ENCODE measurements at places on chromosomes 7 and 10.

DNA sequence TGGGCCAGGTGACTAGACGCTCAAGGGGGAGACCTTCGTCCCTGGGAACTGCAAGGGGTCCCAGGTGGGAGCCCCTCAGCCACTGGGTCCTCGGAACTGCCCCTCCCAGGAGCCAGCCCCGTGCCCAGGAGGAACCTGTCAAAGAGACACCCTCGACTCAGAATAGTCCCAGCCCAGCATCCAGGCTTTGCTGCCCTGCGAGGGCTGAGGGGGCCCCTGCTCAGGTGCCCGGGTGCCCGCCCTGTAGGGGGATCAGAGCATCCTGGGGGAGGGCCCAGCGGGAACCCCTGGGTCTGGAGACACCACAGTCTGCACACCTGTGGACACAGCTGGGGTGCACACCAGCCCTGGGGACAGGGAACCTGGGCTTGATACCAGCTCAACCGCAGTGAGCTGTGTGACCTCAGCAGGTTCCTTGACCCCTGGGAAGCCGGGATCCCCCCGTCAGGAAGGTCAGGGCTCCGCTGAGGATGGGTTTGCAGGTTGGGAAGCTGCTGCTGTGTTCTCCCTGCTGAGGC is 407 bp downstream of the ELN start:
- DNase-seq = no peak

GRCh38 chr7:98049034-98049433 is 57.6 kb upstream of the LMTK2 start:
- DNase-seq = peak; percentile 83

DNA sequence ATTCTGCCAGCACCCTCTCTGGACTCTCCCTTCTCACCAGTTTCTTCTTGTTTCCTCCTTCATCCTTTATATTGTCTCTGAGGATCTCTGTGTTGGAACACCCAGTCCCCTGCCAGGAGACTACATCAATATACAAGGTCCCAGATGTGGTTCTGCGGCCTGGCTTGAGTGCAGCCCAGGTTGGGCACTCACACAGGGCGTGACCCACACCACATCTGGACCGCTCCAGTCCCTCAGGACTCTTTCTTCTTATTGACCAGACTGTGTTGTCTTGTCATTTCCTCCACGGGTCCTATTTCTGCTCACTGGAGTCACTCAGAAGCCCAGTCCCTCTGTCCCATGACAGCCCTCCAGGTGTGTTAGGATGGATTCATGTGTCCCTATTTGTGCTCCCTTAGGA is 26.0 kb downstream of the NKX2-3 start:
- DNase-seq = no peak

GRCh38 chr10:88389456-88389855 is 193.7 kb downstream of the RNLS start:
- DNase-seq = no peak

GRCh38 chr10:74227697-74228424 is 76.8 kb downstream of the ADK start:
- DNase-seq = no peak

GRCh38 chr10:60728056-60728455 is 50.2 kb upstream of the CDK1 start:
- DNase-seq = no peak

DNA sequence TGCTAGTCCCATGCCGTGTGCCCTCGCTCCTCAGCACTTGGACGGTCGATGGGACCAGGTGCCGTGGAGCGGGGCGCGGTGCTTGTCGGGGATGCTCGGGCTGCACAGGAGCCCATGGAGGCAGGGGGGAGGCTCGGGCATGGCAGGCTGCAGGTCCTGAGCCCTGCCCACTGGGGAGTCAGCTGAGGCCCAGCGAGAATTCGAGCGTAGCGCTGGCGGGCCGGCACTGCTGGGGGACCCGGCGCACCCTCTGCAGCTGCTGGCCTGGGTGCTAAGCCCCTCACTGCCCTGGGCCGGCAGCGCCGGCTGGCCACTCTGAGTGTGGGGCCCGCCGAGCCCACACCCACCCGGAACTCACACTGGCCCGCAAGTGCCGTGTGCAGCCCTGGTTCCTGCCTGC is 44.7 kb downstream of the ST7 start:
- DNase-seq = no peak

DNA sequence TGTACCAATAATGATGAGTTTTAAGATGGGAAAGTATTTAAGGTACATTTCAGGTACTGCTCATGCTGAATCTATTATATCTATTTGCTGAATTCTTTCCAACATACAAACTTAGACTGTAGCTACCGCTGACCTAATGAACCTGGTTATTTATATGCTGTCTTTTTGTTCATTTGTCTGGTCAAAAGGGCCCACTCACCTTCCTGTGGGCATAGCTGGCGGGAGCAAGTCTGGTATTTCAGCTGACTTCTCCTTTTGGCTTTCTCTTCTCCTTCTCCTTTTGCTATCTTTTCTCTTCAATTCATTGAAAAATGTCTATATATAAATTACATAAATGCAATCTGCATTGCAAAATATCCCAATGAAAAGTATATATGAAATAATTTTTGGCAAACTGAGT is 9.5 kb downstream of the PLXDC2 start:
- DNase-seq = no peak

DNA sequence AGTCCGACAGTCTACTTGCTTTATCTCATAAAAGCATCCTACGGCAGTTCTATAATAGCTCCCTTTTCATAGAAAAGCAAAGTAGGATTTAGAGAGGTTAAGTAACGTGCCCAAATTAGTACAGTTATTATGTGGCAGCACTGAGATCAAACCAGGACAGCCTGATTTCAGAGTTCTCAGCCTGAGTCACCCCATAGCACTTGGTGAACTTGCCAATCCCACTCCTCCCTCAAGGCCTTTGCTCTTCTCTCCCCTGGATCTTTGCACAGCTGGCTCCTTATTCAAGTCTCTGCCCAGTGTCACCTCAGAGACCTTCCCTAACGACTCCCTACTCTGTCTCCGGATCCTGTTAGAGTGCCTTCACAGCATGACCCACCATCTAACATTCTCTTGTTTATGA is 438.0 kb upstream of the NFE2L3 start:
- DNase-seq = no peak

GRCh38 chr10:118753331-118754228 is 1.2 kb downstream of the CACUL1 start:
- no peak for DNase-seq

DNA sequence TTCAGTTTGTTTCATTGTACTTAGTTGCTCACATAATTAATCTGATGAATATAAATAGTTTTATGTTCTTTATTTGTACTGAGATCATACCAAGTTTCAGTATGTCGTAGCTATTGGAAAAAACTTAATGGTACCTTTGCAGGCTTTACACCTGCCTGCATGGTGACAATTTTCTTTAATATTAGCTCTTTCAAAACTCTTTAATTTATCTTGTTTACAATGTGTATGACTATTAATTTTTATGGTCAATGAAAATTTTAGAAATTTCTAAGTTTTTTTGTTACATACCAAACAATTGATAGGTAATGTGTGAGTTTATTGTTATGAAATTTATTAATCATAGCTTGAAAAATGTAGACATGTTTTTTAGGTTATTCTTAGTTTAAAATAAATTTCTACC is 4.0 kb downstream of the DYNC2I1 start:
- no peak for DNase-seq

- DNase-seq = no peak
These were observed 91.1 kb downstream of the VOPP1 start for GRCh38 chr7:55481155-55481554.

- no peak for DNase-seq
These were observed 67.3 kb downstream of the PTN start for GRCh38 chr7:137276189-137276588.

DNA sequence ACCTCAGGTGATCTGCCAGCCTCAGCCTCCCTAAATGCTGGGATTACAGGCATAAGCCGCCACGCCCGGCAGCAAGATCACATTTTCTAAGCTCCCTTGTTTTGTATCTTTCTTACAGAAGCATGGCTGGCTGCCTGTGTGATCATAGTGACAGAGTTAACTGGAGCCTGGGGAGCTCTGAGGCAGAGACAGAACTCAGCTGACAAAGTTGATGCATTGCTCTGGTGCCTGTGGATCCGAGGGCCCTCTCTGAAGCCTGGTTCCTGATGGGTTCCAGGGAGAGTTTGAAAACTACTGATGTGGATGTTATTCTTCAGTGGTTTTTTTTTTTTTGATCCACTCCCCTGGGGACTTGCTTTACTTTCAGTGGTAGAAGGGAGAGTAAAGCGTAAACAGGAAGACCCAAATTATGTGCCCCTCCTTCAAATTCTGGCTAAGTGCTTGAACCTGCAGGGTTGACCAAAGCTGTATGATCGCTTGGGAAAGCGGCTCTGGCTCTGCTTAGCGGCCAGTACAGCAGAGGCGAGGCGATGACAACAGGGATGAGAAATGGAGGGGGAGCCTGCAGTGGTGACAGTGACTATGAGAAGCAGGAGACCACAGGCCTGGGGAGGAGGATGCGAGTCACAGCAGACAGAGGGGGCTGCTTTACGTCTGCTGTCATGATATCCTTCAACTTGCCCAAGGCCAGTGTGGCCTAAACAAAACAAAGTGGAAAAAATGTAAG is 6.8 kb upstream of the EFCAB10 start:
- DNase-seq = peak; percentile 65

DNA sequence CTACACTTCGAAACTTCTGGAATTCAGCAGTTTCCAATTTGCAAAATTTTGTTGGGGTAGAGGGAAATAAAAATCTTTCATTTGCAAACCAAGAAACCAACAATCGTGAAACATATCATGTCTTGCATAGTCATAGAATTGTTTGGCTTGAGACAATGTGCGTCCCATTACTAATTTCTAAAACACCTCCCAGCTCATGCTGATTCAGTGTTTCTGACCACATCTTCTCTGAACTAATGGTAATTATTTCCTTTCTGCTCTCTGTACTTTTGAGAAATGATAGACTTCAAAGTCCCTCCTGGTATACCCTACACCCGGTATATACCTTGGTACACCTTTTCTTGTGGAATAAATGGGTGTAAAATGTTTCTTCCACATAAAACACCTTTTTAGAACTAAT is 41.8 kb upstream of the TSPAN13 start:
- no peak for DNase-seq

DNA sequence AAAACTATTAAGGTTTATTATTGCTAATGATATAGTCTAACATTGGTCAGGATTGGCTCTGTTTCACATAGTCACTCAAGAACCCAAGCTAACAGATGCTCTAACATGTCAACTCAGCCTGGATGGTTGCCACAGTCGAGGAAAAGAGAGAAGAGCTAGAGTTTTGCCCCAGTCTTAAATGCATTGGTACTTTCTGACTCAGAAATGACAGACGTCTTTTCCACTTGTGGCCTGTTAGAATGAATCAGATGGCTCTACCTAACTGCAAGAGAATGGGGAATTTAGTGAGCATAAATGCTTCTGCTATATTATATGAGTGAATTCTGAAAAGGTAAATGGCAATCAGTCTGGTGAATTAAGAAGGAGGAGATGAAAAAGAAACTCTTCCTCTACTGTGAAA is 13.9 kb downstream of the HECTD2 start:
- DNase-seq = no peak

GRCh38 chr10:77325233-77325537 is 312.4 kb downstream of the KCNMA1 start:
- no peak for DNase-seq

- DNase-seq = no peak
These were observed 635.1 kb upstream of the SEMA3D start for GRCh38 chr7:85821926-85822325.

- DNase-seq = no peak
These were observed 185.0 kb downstream of the STK31 start for GRCh38 chr7:23894892-23895569.

DNA sequence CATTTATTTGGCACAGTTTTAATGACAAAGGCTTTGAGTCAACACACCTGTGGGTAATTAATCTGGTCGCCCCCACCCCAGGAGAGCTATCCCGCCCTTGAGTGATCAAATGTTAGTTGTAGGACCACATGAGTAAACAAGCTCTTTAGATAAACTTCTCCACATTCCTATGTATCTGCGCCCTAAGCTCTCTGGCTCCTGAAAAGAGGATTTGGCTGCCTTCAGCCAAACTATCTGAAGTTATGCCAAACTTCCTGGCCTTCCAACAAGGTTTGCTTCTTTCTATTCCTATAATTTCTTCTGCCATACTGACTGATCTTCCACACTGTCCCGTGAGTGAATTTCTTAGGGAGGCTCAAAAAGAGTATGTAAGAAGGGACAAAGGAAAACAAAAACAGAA is 134.2 kb downstream of the RALA start:
- DNase-seq = no peak

DNA sequence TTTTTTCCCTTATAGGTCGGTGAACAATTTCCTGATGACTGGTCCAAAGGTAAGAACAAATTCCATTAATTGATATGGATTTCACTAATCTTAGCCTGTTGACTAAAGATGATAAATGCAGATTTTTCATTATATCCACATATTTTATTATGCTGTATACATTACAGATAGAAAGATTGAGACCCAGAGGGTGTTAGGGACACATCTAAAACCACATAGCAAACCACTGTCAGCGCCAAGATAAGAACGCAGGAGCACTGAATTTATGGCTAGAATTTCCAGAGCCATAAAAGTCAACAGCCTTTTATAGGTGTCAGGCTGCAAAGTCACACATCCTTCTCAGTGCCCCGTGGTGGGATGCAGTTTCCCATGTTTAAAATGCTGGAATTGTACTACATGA is 16.2 kb downstream of the WNT8B start:
- no peak for DNase-seq

GRCh38 chr10:11683529-11684320 is 58.5 kb upstream of the ECHDC3 start:
- no peak for DNase-seq

DNA sequence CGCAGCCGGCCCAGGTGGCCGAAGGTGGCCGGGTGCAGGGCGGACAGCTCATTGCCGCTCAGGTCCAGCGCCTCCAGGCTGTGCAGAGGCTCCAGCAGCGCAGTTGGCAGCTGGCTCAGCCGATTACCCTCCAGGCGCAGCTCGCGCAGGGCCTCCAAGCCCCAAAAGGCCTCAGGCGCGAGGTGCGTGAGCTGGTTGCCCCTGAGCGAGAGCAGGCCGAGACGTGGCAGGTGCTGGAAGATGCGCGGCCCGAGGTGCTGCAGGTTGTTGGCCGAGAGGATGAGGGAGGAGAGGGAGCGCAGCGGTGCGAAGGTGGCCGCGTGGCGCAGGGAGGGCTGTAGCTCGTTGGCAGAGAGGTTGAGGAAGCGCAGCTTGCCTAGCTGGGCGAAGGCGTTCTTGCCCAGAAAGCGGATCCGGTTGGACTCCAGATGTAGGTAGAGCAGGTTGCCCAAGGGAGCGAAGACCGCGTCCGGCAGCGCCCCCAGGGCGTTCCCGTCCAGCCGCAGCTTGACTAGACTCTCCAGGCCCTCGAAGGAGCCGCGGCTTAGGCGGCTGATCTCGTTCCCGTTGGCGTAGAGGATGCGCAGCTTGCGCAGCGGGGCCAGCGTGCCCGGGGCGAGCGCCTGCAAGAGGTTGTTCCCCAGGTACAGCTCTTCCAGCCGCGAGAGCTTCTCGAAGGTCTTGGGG is 923 bp downstream of the TRIL start:
- peak; percentile 80 for DNase-seq

DNA sequence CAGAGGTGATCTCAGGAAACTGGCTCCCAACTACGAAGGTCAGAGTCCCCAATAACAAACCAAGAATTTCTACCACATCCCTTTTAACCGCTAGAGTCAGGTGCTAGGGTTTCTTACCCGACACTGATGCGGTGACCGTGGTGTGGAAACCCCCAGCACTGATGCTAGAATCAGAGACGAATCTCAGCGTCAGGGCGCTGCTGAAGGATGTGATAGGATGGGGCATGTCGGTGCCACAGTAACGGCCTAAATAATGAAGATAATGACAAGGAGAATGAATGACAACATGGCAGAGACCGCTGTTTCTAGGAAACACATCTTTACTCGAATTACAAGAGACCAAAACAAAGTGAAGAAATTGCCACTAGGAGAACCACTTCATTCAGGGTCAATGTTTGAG is 131.1 kb upstream of the RSU1 start:
- no peak for DNase-seq

- DNase-seq = peak; percentile 13
These were observed 77.1 kb downstream of the DNAJC1 start for GRCh38 chr10:21926358-21926925.
